ENCODE measurements at places on chromosomes 3 and 15.
A peak's percentile ranks its signal among the peaks of the same experiment; 100 is the strongest.

GRCh38 chr3:182793663-182794454 is 555 bp downstream of the ATP11B start:
- DNase-seq = peak; percentile 73

GRCh38 chr15:66886241-66886675 is 179.1 kb upstream of the SMAD3 start:
- no peak for DNase-seq

DNA sequence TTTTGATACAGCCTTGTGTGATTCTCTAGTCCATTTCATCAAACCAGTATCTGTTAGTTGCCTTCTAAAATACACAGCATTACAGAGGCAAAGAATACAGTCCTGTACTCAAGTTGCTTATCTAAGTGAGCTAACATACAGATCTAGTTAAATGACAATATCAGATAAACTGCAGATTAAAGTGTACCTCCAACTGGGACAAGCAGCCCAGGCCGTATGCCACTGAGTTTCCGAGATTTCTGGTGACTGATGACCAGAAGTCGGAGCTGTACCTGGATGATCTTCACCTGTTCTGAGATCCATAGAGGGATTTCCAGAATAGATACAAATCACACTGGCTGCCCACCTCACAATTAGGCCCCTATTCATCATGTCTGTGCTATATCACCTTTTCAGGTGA is 6.3 kb upstream of the TRIM59 start:
- no peak for DNase-seq

GRCh38 chr3:43289841-43290470 is 3.6 kb downstream of the SNRK start:
- no peak for DNase-seq

DNA sequence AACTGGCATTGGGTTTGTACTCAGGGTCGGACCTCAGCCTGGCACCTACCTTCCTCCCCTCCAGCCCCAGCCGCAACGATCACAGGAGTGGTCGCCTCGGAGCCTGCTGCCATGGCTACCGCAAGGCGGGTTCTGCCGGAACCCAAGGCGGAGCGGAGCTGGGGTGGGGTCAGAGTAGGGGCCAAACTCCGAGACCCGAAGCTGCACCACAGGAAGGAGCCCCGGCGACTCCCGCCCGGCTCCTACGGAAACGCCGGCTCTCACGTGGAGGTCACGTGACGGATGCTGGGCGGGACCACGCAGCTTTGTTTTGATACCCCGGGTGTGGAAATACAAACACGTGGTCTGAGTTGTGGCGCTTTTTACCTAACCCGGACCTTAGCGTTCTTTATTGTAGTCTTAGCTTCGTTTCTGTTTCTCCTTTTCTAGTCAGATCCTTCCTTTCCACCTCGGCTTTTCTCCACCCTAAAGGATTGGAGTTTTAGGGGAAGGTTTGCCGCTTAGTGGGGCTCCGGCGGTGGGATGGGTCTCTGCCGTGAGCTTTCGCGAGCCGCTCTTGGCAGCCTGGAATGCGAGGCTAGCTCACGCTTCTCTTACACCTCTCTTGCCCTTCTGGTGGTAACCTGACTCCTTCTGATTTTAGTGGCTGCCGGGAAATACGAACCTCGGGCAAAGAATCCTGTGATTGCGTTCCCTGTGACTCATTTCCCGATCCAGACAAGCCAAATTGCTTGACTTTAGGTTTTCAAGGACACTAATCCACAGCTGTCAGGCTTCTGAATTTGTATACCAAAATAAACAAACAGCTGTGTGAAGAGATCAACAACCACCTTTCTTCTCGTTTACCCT is at the start of gene HSPBAP1:
Gene HSPBAP1 (minus strand): TSS at position 264 of the 849 bp plus-strand sequence. CDS start 151 bp downstream, at position 113.
- peak; percentile 93 for DNase-seq

DNA sequence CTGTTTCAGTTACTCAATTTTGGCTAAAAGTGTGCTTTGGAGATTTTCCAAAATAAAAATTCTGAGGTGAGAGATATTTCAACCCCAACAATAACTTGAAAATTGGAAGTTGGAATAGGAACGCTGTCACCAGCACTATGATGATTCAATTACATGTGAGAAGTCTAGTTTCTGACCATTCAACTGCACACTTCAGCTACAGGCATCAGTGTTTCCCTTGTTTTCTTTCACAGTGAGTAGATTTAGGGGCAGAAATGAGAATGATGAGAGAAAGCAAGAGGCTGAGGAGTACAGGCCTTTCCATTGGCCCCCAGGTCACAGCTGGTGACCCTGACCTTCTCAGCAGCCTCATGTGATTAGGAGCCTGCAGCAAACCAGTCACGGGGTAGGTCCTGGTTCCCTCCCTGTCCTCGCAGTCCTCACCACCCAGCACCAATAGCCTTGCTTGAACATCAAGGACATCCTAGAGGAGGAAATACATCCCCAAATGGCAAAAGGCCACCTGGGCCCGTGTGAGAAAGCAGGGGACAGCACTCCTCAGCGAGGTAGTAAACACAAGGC is 10.0 kb upstream of the FILIP1L start:
- no peak for DNase-seq

GRCh38 chr15:61769557-61769956 is 290.7 kb downstream of the VPS13C start:
- no peak for DNase-seq

DNA sequence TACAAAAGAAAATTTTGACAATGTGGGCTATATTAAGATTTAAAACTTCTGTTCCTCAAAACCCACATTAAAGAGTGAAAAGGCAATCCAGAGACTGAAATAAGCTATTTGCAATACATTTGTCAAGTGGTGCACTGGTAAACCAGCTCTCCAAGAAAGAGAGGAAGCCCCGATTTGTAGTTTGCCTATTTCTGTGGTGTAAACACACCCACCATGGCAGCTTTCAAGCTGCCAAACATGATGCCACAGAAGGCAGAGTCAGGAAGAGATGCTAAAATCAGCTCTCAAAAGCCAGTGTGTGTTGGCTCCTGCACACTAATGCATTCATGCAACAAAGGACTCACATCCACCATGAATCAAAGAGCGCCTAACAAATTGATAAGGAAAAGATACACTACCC is 17.5 kb downstream of the RFTN1 start:
- DNase-seq = no peak

DNA sequence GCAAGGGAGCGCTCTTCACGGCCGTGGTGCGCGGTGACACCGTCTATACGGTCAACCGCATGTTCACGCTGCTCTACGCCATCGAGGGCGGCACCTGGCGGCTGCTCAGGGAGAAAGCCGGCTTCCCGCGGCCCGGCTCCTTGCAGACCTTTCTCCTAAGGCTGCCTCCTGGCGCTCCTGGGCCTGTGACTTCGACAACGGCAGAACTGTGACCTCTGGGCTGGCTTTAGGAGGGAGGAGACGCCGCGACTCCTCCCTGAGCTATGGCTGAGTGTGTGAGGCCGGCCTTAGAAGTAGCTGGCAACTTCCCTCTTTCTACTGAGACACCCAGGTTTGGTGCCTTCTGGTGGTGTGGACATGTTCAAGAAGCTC is 1.4 kb downstream of the KBTBD13 start:
- DNase-seq = no peak
